ENCODE measurements at places on chromosomes 6 and 20. TPM values are rescaled to one million over a fixed set of nuclear protein-coding genes. Genes with fewer than 3 reads are reported as not detected.
A peak's percentile ranks its signal among the peaks of the same experiment; 100 is the strongest.

DNA sequence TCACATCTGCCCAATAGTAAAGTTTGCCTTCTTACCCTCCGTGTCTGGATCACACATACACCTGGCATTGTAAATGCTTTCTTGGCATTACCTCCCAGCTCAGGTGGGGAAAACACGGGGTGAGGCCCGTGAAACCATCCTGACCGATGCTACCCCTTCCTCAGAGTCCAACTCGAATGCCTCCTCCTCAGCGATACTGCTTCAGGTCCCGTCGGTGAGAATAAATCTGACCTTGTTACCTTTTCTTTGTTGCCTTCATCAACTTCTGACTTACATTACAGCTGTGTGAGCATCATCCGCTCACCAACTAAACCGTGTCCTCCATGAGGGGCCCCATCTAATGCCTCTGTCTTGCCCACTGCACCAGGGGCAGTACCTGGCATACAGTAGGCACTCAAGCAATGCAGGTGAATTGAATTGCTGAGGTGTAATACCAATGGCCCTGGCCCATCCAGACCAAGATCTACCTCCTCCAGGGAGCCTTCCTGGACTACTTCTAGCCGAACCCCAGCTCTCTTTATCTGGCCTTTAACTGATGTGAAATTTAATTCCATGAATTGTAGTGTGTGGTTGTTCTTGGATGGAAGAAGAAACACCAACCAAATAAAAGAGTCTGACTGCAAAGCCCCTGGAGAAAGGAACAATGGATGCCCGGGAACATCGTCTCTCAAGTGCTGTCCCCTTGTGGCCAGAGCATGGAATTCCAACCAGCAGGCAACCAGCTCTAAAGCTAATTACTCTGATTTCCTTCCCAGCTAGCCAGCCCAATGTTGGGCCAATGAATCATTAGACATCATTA is 141.5 kb downstream of the ANKRD60 start:
- no peak for DNase-seq

SLC13A3 gene
- 7.4 TPM for total RNA-seq

DNA sequence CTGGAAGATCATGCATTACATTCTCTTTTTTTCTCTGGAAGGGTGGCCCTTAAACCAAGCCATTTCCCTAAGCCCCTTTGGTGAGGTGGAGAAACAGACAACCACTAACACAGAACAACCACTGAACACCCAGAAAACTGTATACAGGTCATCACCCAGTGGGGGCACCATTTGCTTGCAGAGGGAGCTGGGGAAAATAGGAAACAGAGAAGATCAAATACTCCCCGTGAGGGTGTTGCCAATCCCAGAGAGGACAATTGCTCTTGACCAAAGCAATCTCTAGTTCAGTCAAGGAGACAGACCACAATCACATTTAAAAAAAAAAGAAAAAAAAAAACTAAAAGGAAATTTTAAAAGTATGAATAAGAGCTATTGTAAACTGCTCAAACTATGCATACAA is 865 bp upstream of the DAAM2 start:
- no peak for DNase-seq

DNA sequence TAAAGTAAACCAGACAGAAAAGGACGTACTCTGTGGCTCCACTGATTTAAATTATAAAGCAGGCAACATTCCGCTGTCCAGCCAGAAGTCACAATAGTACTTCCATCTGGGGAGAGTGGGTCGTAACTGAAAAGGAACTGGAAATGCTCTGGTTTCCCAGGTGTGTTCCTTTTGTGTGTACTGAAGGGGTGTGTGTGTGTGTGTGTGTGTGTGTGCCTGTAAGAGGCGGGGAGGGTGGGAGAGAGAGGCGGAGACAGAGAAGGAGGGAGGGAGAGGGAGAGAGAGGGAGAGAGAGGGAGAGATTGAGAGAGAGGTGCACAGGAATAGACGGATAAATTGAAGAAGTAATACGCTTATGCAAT is 178.4 kb upstream of the ZNF184 start:
- no peak for DNase-seq

DNA sequence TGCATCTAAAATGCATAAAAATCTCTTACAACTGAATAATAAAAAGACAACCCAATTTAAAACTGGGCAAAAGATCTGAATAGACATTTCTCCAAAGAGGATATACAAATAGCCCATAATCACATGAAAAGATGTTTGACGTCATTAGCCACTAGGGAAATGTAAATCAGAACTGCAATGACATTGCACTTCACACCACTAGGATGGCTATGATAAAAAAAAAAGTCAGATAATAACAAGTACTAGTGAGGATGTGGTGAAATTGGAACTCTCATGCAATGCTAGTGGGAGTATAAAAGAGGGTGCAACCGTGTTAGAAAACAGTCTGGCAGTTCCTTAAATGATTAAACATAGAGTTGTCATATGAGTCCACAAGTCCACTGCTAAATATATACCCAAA is 24.3 kb upstream of the TBX18 start:
- no peak for DNase-seq

DNA sequence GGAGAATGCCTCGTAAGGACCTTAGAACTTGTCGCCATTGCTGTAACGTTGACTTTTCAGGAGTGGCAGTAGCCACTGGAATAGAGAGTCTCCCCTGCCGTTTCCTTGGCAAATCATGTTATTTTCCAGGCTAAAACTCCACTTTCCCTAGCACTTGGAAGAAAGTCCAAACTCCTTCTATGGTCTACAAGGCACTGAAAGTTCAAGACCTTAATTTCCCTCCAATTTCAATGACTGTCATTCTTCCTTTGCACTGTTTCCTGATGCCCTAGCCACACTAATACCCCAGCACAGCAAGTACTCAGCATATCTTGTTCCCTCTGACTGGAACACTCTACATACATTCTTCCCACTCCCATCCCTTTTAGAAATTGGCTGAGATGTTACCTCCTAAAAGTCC is 1.8 kb upstream of the TBPL1 start:
- no peak for DNase-seq

ADGRB3 gene
- total RNA-seq, result 0.15 TPM

ANKEF1 gene
- 7.3 TPM for total RNA-seq

GRCh38 chr6:112360498-112360897 is 13.4 kb downstream of the RFPL4B start:
- no peak for DNase-seq

- DNase-seq, result no peak
These were observed 144.2 kb downstream of the BTBD9 start for GRCh38 chr6:38495518-38495917.

DNA sequence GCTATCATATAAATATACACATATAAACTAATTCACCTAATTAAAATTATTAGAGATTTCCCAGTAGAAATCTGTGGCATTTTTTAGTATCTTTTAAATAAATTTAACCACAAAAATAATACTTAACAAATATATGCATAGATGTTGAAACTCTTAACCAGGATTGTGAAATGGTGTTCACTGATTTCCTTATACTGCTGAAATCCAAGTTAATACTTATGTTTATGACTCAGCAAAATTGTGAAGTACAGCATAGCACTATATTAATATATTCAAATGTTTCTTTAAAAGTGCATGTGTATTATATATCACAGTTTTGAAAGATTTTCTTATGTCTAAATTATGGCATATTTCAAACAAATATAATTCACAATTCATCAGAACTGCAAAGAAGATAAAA is 328.2 kb upstream of the MANEA start:
- DNase-seq, result no peak

IMPG1 gene
- total RNA-seq, result 0.04 TPM

GRCh38 chr6:31465718-31466117 is 32.2 kb upstream of the MICB start:
- no peak for DNase-seq

PPIL6 gene
- 2.3 TPM for total RNA-seq

GRCh38 chr6:74259981-74260380 is 564.0 kb downstream of the CD109 start:
- DNase-seq, result no peak

HLA-DOB gene
- total RNA-seq, result 0.21 TPM

- no peak for DNase-seq
These were observed 12.0 kb upstream of the RBPJL start for GRCh38 chr20:45294659-45295058.

LAMA4 gene
- total RNA-seq, result 12.2 TPM

SPTLC3 gene
- 6.6 TPM for total RNA-seq

CST4 gene
- total RNA-seq, result not detected

TREML1 gene
- total RNA-seq, result not detected

DNA sequence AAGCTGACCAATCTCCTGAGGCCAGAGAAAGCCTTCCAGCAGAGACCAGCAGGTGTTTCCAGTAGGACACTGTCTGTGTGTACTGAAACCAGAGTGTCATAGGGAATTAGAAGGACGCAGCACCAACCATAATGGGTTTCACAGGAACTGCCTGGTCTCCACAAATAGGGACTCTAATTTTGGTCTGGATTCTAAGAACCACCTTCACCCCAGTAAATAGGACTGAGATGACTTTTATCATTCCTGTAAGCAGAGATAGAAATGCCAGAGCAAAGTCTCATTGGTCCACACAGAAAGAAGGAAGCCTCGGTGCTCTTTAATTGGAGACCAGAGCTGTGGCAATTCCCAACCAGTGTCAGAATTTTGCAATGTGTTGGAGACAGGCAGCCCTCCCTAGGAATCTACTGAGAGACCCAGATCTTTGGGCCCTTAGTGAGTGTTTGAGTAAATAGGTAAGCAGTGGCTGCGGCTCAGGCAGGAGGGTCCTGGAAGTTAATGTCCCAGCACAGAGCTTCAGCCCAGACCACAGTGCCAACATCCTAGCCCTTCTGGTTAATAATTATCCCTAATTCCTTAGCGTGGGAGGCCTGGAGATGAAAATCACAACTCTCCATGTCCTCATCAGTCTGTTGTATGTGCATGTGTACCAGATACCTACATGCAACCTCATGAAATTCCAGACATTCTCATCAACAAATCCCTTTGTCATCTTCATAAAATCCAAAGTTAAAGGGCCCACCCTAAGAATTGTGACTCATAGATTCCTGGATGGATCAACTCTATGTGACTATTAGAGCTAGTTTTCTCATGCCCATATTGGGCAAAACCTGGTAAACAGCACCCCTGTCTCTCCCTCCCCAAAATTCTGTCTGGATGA is 81.2 kb downstream of the UNC5CL start:
- DNase-seq, result no peak

MAP3K4 gene
- 23.7 TPM for total RNA-seq

DNA sequence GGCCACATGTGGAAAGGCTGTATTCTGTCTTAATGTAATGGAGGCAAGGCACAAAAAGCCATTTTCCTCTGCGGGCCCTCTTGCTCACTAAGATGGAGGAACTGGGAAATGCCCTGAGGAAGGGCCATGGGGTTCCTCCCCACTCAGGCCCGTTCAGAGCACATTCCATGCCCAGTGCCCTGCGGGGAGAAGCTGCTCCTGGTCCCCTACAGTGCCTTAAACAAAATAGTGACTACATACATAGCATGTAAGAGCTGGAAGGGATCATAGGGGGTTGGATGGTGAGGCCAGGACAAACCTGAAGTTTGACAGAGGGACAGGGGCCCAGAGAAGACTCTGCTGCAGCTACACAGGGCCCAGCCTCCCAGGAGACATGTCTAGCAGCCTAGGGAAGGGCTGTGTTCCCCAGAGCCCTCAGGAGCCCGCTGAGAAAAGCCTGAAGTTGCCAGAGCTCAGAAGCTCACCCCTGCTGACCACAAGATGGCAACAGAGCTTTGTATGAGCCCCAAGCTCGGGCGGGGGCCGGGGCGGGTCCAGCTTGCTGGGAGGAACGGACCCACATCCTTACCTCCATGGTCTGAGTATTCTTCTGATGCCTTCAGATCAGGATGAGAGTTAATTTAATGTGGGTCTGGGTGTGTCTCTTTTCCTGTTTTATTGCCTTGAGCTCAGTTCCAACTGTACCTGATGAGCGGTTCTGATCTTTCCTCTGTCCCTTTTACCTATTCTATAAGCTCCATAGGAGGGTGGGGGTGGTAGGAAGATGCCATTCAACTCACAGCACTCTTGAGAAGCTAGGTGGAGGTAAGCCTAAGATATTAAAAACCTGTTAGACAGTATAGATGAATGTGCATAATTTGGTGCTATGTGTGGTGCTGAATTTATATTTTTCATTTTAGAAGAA is 242.9 kb downstream of the CDC5L start:
- no peak for DNase-seq

CUL9 gene
- 12.9 TPM for total RNA-seq

SS18L1 gene
- 6.6 TPM for total RNA-seq

DNA sequence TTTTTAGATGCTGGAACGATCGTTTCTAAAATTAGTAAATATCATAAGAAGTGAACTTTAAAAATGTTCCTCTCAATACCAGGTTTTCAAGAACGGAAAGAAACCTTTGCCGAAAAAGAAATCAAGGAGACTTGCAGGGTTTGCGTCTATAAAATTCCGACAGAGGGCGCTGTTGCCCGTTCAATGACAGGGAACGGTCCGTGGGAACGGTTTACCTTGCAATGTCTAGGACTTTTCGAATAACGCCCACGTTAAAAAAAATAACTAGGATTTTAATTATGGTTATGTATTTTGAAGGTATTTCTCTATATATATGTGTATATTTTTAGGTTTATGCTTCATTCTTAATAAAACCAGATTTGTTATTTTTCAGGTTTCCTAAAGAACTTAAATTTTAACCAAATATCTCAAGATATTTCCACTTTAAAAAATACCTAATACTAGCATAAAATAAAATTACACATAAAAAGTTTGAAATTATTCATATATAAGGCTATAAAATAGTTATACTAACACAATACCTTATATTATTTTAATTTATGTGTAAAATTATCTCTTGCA is 2.5 kb upstream of the TFAP2B start:
- DNase-seq, result peak; percentile 71

GRCh38 chr20:38671186-38671585 is 53.1 kb upstream of the SLC32A1 start:
- no peak for DNase-seq

- no peak for DNase-seq
These were observed 33.6 kb downstream of the SLC2A10 start for GRCh38 chr20:46743088-46743487.

GRCh38 chr20:1811621-1812498 is 83.3 kb upstream of the SIRPA start:
- DNase-seq, result no peak

DNA sequence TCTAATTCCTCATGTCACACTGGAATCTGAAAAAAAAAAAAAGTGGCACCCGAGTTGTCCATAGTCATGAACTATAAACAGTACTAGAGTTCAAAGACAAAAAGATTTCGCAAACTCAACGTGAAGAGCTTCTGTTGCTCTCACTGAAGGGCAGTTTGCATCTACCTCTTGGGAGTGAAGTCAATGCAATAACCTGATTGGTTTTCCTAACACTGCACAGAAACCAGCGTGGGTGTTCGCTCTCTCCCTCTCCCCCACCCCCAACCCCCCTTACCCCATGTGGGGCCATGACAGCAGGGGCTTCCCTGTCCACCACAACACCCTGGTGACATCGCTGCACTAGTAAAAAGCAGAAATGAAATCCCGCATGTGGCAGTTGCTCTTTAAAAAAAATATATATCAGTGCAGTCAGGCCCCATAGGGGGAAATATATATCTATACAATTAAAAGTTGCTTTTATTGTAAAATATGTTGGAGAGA is 66.9 kb downstream of the GMPR start:
- DNase-seq, result no peak
